HuH-7.5 (cell line): ENCODE measurements at places on chromosomes 2 and 18.

DNA sequence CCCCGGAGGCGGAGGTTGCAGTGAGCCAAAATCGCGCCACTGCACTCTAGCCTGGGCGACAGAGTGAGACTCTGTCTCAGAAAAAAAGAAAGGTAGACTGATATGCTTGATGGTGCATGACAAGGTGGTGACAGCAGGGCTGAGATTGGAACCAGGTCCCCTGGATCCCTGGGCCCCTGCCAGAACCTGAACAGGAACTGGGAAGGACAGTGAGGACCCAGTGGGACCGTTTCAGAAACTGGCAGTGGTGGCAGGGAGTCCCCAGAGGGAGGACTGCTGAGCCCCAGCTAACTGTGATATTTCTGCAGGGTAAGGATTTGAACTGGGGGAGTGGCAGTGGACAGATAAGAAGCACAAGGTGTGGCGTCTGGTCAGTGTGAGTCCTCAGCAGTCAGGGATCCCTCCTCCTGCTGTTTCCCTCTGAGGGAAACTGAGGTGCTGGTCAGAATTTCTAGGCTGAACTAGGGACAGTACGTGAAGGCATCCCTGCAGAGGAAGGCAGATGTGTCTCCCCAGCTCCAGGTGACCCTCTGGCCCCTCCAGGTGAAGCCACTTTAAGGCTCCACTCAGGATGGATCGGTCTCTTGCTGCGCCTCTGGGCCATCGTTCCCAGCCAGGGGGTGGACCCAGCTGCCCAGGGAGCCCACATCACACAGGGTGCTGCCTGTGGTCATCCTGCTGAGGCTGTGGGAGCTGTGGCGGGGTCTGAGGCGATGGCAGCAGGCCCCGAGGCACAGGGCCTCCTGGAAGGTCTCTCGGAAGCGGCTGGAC lies 5.6 kb downstream of the NMUR1 start:
- DNase-seq: no peak

GRCh38 chr2:108279468-108279867 lies 9.2 kb upstream of the SULT1C2 start:
- no peak for DNase-seq

DNA sequence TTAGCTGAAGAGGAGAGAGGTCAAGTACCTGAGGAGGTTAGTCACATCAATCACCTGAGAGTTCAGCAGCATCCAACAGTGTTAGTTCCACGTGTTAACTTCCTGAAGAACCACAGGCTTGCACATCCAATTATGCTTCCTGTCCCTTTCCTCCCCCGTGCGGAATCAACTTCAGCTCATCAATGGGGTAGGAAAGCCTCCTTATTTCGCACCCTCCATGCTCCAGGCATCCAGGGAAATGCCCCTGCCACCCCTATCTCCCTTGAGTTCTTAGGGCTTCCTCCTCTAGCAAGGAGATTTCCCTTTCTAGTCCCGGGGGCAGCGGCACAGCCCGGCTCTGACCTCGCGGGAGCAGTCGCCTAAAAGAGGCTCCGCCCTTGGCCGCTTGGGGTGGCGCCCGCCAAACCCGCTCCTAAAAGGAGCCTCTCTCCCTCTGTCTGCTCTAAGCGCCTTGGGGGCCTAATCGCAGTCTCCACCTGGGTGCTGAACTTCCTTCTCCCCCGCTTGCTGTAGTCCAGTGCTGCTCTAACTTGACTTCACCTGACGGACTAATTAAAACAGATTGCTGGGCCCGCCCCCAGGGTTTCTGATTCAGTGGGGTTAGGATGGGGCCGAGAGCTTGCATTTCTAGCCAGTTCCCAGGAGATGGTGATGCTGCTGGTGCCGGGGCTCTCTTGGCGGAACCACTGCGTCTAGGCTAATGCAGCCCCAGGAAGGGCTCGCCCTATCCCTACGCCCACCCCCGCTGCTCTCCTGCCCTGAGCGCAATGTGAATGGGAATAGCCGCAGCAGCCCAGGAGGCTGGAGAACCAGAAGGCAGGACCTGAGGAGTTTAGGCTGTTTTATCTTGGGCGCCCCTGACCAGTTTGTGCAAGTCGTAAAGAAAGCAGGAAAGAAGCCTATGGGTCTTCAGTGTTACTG lies 3.4 kb upstream of the TET3 start:
- DNase-seq: no peak

DNA sequence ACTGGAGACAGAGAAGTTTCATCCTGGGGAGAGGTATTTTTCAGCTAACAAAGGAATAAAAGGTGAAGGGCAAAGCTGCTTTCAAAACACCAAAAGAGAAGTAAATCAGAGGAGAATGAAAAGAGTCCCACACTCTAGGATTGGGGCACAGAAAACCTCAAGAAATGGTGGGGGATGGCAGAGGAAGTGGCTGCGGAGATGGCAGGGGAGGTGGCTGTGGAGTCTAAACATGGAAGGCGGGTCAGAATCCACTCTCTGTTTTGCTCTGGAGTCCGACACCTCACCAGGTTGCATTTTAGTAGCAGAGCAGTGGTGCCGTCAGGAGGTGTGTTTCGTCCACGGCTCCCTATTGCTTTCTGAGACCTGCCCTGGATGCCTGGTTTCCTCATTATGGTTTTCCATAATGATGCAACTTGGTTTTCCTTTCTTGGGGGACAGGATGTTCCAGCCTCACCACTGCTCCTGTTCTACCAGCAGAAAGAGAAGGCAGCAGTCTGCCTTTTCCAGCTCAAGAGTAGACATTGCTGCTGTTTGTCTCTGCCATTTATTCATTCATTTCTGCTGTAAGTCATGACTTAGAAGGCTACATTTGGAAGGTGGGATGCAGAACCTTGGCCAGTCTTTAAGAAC lies 188.7 kb downstream of the ANKRD44 start:
- DNase-seq: no peak

- no peak for DNase-seq
Measured at GRCh38 chr2:12704378-12704777, 12.4 kb upstream of the TRIB2 start.

DNA sequence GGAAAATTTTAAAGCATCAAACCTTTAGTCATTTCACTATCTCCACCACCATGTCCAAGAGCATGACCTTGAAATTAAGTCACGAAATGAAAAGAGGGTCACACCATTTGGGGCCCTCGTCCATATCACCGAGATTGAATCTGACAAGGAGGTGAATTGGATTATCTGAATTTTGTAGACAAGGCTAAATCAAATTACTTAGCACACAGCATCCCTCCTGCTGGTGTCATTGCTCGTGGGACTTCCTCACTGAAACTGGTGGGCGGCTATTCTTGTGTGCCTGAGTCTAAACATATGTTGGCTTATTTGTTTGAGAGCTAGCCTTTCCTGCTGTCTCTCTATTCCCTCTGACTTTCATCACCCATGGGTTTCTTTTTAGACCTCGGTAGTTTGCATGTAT lies 64.6 kb upstream of the CNGA3 start:
- no peak for DNase-seq

DNA sequence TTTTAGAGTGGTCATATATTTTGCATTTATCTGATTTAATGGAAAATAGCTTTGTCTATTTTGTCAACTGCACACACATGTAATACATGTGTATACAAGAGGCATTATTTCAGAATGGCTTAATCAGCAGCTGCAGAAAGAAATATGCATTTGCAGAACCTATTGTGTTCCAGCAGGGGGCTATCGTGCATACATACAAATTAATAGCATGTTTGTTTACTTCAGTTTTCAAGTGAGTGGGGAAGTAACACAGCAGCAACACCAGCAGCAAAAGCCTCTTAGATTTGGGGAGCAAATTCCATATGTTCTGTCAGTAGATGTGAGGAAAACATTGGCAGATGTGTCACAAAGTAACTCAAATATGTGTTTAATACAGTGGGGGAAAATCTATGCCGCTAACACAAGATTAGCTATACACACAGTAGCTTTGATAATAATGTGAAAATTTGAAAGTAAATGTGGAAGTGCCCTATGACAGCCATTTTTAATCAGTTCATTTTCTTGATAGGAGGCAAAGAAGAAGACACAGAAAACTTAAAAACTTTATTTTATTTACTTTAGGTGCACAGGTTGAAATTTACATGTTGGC lies 218.1 kb downstream of the WDR7 start:
- DNase-seq: no peak

DNA sequence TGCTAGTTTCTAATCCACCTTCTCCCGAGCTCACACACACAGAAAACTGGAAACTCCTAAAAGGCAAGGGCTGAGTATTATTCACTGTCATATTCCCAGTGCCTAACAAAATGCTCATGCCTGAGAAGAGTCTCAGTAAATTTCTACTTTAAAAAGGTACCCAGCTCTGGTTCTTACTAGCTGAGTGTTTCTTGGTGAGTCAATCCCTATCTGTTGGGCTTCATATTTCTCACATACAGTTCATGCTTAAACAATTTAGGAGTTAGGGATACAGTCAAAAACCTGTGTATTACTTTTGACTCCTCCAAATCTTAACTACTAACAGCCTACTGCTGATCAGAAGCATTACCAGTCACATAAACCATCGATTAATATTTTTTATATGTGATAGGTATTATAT lies 204.9 kb downstream of the EN1 start:
- DNase-seq: no peak

DNA sequence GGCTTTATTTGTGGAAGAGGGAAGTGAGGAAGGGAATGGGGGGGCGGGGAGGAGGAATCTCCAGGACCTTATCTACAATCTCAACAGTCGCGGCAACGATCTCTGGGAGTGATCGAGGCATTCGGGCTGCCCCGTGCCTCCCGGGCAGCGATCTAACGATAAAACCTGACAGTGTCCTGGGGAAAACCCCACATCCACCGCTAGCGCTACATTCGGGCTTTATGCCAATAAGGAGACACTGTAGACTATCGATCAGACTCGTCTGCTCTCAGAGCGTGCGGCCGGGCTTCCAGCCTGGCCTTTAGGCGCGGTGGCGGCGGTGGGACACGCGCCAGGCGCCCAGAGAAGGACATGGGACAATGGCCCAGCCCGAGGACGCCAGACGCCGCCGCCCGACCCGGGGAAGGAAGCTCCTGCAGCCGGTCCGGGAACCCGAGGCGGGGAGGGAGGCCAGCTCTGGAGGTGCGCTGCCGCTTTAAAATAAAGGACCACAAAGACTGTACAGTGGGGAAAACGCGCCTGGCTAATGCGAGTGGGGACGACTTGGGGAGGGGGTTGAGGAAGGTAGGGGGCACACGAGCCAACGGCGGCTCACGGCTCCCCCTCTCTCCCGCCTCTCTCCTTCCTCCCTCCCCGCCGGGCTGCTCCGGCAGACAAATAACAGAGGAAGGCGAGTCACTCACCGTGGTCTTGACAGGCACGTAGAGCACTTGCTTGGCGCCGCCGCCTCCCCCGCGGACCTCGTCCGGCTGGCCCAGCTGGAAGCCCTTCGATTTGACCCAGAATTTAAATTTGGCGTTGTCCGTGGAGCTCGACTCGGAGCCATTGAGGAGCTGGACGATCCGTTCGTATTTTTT lies 2.2 kb downstream of the NOL4 start:
- no peak for DNase-seq

DNA sequence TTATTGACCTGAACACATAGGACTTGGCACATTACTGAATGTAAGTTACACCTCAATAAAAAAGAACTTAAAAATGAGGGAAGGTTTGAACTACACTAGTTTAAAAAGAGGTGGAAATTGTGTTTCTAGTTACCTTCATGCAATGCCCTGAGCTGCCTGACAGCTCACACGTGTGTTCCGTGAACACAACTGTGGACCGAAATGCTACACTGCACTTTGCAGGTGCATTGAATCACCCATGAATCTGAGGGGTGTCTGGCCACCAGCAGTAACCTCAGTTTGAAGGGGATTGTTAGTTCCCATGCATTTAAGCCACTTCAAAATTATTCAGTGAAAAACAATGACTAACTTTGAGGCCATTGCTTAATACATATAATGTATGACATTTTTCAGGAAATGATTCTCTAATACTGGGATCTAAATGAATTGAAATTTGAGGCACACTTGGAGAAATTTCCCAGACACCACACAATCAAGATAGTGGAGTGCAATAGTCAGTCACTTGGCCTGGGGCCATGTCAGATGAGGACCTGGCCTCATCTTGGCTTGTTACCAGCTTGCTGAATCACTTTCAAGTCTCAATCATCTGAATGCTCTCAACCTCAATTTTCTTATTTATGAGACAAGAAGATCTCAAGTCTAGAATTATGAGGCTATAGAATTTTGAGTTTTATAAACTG lies 59.3 kb downstream of the MYL12B start:
- DNase-seq: no peak

GRCh38 chr2:60483401-60483800 lies 70.1 kb downstream of the BCL11A start:
- no peak for DNase-seq

DNA sequence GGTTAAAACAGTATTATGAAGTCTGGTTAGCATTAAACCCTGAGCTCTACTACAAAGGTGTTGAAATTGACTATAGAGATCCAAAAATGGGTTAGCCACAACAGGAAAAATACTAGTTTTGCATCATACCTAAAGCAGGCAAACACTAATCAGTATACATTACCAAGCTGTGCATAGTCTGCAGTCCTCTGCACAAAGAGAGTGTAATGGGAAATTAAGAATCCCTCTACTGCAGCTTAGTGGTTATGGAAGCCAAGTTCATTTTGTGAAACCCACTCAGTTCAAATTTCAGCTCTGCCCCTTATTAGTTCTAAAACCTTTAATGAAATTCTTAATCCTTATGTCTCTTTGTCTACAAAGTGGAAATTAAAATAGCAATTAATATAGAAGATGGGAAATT lies 192.1 kb downstream of the MBD2 start:
- no peak for DNase-seq

GRCh38 chr2:178105566-178105965 lies 6.7 kb upstream of the RBM45 start:
- no peak for DNase-seq

GRCh38 chr18:38369772-38370690 lies 804.4 kb upstream of the CELF4 start:
- no peak for DNase-seq

DNA sequence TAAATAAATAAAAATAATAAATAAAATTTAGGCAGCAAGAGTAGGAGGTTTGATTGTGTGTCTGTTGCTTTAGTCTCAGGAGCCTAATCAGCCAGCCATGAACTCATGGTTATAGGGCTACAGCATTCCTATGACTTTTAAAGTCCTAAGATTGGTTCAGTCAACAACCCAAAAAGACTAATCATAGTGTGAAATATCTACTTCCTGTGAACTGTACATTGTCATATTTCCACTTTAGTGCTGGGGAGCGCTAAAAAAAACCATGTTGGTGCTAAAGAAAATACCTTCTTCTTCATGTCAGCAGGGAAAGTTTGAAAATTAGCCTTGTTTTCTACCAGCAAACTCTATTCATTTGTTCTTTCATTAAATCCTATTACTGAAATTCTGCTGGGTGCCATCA lies 521.6 kb downstream of the RNF144A start:
- no peak for DNase-seq

GRCh38 chr2:44131177-44131576 lies 37.5 kb upstream of the PPM1B start:
- DNase-seq: no peak
